ENCODE measurements at places on chromosomes 2 and 18.

DNA sequence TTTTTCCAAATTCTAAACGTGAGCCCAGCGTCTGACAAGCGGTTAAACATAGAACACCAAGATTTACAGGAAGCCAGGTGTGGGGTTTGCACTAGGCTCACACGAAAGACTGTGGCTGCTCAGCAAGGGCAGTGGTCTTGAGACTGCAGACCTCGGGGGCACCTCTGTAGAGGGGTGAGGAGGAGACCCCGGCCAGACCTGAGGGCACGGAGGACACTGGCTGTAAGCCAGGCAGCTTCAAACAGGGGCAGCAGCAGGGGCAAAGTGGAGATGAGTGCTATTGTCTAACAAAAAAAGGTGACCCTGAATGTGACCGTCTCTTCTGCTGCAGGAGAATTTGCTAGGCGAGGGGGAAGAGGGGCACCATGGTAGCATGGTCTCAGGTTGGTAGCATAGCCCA, 140.3 kb downstream of the CYP26B1 start:
- no peak for DNase-seq

DNA sequence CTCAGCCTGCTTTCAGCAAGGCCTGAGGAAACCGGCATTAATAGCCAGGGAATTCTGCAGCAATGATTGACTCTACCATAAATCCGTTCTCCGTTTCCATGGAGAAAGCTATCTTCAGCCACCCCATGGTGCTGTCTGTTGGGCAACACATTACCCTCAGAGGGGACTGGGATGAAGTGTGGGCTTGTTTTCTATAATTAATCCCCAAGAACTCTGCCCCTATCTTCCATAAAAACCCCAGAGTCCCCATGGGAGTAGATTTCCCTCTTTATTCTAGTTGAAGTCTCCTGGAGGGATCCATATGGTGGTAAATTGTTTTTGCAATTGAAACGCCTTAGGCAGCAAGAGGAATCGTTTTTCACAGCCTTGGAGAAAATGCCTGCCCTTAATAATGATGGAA, 9.2 kb downstream of the G6PC2 start:
- no peak for DNase-seq

DNA sequence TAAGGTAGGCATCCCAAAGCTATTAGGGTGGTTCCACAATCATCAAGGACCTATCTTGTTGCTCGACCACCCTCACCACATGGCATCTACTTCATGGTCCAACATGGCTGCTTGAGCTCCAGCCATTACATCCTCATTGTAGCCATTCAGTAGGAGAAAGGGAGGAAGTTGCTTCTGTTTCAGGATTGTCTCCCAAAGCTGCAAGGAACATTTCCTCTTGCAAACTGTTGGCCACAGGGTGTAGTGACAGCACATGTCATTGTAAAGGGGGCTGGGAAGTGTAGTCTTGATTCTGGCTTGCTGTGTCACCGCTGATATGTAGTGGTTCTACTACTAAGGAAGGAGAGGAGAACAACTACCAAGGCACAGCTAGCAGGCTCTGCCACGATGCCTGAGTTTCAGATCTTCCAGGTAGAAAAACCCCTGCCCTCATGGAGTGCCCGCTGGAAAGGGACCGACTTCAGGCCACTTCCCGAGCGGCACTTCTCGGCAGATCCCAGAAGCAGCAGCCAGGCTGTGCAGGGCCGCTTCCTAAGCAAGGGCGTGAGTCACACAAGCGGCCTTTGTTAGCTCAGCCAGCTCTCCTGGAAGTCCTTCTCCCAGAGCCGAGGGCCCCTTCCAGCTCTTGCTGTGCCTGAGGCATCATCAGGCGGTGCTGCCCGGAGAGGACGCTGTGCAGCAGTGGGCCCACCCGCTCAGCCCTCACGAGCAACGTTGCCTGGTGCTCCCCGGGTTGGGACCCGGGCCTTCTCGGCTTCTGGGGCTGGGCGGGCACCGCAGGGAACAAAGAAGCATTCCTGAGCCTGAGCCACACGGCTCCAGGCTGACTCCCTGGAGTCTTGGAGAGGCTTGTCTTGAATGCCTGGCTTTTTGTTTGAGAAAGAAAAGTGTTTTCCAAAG, 58.2 kb downstream of the HS6ST1 start:
- no peak for DNase-seq

DNA sequence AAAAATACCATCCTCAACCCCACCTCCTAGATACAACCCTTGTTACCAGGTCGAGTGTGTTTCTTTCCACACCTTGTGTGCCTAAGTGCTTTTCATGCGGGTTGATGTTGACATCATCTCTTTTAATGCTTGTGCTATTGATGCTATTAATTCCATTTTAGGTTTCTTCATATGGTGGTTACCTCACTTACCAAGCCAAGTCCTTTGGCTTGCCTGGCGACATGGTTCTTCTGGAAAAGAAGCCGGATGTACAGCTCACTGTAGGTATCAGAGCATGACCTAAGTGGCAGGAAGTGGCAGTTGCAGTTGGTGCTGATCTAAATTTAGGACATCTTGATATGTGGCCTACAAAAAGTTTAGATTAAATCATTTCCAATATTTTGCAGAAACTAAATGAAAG, 149.9 kb upstream of the TTC39C start:
- no peak for DNase-seq

DNA sequence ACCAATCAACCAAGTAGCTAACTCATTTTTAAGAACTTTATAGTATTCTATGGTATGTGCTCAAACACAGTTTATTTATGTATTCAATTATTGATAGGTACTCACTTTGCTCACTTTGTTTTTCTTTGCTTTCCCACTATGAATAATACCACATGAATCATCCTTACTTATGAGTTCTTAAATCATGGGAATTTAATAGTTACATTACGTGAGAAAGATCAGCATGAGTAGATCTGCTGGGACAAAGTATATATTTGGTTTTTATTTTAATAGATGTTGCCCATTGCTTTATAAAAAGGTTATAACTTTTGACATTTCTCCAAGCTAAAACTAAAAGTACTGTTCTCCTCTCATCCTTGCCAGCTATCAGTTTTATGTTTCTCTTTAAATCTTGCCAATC, 390.7 kb downstream of the LRATD1 start:
- DNase-seq: no peak

DNA sequence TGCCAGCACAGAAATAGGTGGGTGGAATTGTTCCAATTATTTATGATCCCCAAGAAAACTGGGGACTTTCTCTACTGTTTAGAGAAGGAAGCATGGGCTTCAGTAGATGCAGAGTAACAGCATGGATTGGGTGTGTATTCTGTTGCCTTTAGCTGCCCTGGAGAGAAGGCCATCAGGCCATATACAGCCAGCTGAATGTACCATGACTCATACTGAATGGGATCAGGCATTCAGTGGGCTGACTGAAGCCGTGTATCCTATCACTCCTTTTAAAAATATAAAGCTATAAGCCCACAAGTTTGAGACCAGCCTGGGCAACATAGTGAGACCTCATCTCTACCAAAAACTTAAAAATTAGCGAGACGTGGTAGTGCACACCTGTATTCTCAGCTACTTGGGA, 16.7 kb upstream of the PLEKHM3 start:
- DNase-seq: no peak

DNA sequence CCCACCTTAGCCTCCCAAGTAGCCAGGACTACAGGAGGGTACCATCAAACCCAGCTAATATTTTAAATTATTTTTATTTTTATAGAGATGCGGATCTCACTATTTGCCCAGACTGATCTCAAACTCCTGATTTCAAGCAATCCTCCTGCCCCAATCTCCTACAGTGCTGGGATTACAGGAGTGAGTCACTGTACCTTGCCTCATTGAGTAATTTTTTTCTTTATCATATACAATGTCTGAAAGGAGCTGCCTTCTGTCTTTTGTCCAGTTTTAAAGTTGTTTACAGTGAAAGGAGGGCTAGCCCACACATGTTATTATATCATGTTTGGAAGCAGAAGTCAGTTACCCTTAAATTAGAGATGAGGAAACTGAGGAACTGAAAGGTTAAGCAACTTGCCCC, 32.5 kb downstream of the PRKRA start:
- no peak for DNase-seq

- DNase-seq: no peak
Observed at GRCh38 chr2:80476535-80477117, 172.1 kb upstream of the LRRTM1 start.

- no peak for DNase-seq
Observed at GRCh38 chr2:238512247-238512867, 85.6 kb downstream of the ASB1 start.

GRCh38 chr2:109080109-109080508, 48.9 kb upstream of the SH3RF3 start:
- DNase-seq: no peak

GRCh38 chr2:50515638-50516037, 516.3 kb downstream of the NRXN1 start:
- no peak for DNase-seq

DNA sequence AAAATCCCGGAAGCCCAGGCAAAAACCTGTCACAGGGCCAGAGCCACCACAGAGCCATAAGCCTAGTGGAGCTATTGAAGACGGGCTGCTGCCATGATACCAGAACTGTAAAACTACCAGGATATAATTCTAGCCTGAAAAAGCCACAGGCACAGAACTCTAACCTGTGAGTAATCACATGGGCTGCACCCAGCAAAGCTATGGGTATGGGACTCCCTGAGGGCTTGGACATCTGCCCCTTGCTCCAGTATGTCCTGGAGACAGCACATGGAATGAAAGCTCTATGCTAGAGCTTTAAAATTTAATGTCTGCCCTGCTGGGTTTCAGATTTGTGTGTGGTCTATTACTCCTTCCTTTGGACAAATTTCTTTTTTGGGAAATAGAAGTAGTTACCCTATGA, 2183.6 kb upstream of the CELF4 start:
- no peak for DNase-seq

DNA sequence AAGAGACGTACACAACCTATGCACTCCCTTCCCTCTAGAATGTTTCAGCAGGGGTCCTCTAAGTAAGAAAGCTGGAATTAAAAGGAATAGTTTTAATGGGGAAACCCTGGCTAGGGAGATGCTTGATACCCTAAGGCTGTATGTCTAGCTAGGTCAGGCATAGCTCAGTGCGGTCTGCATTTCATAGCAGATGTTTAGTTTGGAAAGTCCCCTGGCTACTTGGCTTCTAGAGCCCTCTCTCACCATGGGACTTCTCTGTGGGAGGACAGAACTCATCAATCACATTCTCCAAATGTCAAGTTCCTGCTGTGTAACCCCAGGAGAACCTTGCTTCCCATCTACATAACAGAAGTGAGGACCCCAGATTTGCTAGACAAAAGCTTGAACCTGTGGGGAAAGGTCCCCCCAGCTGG, 24.1 kb upstream of the ANXA4 start:
- no peak for DNase-seq

- DNase-seq: no peak
Observed at GRCh38 chr18:40577981-40578365, 1377.1 kb upstream of the PIK3C3 start.

DNA sequence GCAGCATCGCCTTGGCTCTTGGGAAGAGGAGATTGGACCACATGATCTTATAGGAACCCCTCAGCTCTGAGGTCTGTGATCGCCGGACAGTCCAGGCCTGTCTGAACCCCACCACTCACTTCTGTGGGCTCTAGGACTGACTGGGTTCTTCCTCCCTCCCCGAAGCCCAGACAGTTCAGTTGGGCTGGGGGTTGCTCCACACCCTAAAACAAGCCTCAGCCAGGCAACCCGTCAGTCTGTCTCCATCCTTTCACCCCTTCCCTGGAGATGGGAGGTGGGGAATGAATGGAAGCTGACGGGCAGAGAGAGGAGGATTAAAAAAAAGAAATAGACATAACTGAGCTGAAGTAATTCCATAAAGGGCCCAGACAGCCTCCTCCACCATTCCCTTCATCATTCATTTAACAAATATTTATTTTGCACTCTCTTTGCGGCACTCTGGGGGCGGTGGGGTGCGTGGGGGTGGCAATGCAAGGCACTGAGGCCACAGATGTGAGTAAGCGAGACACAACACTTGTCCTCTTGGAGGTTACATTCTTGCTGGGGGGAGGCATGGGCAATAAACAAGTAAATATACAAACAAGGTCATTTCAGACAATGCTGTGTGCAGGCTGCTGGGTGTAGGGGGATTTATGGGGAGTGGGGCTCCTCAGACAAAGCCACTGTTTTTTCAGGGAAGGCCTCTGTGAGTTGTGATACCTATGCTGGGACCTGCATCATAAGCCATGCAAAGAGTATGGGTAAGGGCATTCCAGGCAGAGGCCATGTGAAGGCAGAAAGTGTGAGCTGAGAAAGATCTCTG, 12.9 kb downstream of the WNT10A start:
- DNase-seq: peak; percentile 25

- no peak for DNase-seq
Observed at GRCh38 chr2:165472922-165473321, 3.4 kb downstream of the CSRNP3 start.

DNA sequence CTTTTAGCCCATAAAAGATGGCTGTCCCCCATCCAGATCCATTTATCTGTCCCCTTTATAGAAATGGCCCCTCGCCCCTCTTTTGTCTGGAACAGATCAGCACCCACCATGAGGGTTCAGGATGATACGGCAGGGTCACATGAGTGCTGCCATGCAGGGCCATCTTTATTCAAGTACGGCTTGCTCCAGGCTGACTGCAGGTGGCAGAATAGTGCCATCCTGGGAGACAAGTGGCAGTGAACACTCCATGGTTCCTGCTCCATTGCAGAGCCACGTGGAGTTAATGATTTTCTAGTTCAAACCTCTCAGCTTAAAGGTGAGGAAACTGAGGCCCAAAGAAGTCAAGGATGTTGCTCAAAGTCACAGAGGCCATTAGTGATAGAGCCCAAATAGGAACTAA, 180.6 kb downstream of the CLIP4 start:
- no peak for DNase-seq

- no peak for DNase-seq
Observed at GRCh38 chr2:206084439-206084869, 1.5 kb downstream of the INO80D start.

GRCh38 chr2:122755281-122755780, 999.9 kb downstream of the TSN start:
- DNase-seq: no peak

DNA sequence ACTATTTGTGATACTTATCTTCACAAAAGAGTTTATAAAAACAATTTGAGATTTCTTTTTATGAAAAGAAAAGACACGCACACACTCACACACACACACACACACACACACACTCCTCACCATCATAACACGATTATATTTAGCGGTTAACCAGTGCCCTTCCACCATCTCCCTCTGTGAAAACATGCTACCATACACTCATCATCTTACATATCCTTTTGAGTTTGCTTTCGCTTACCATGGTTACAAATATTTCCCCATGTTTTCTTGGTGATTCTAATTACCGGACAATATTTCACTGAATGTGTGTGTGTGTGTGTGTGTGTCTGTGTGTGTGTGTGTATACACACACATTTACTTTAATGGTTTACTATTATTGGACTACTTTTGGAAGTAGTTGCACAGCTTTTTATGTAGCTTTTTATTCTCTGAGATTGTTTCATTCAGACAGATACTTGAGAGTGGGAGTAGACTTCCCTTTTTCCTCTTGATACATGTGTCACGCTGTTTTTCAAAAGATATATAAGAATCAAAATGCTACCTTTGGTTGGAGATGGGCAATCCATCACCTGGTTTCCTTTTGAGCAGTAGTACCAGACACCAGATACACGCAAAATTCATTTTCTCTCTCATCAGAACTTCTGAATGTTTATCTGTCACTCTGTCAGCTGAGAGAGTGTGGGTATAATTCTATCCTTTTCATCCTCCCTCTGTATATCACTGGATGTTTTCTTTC, 138.1 kb downstream of the SETBP1 start:
- DNase-seq: no peak

GRCh38 chr18:74512321-74513053, 16.3 kb downstream of the CNDP2 start:
- DNase-seq: no peak

Measured in stimulated activated CD4-positive, alpha-beta T cell treated with anti-CD3 and anti-CD28 coated beads, Interleukin-12 subunit alpha, Interleukin-12 subunit beta, amount 100 ng/mL, for 4 hours (primary cell).